ENCODE measurements at places on chromosomes 5 and 9.
A peak's percentile ranks its signal among the peaks of the same experiment; 100 is the strongest.

GRCh38 chr9:14455243-14455642 is 141.3 kb upstream of the NFIB start:
- DNase-seq = no peak

DNA sequence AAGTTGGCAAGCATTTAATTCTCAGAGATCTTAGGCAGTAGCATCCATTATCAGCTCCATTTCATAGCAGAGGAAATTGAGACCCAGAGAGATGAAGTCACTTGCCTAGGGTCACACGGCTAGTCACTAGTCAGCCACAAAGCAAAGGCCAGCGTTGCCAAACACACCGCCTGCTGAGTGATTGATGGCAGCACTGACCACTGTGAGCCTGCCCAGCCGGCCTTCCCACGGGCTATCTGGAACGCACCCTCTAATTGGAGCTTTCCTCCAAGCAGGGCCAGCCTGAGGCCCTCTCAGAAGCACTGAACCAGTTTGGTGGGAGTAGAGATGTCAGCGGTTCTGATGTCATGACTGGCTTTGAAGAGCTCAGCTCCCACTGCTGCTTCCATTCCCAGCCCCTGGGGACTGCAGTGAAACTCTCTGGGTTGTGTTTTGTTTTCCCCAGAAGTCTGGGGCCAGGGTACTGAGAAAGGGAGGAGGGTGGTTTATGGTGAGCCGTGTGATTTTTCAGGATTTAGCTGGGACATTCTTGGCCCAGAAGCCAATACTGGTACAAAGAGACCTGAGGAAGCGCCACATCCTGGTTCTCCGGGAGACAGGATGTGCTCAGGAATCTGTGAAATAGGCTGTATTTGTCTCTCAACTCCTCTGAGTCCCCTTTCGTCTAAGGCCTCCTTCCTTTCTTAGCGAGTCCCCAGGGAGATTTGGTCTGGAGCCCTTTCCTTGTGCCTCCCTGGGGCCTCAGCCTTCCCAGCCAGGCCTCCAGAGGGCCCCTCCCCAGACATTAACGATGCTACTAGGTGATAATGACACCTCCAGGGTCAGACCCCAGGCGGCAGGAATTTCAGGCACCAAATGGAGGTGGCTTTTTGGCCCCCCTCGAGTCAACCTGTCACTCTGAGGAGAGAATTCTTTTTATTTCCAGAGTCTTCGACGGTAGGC is 44.5 kb downstream of the SPRY4 start:
- peak; percentile 75 for DNase-seq

GRCh38 chr9:133499132-133499891 is 20.4 kb upstream of the SLC2A6 start:
- no peak for DNase-seq

DNA sequence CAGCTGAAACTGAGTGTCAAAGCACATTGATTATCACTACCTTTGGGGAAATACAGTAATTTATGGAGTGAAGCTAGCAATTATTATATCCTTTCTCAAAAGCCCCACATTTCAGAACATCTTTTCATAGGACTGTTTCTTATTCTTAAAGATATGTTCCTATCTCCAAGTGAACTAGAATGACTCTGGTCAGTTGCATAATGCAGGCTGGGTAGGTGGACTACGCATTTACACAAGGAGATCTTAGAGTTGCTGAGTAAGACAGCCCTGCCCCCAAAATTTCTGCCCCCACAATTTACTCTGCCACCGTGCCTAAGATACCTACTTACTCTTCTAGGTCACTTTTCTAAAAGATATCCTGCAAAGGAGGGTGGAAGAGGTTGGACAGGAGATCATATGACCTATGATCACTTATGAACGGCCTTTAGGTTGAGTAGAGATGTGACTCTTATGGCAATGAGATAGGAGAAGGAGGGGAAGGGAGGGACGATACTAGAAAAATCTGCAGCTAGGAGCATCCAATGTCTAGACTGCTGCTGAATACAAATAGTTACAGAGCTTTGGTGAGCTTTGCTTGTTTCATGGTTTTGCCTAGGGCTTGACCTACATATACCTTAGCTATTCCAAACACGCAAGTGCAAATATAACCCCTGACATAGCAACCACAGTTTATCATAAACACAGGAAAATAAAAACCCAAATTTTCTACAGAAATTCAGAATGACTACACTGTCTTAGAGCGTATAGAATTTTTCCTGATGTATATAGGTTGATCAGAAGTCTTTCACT is 121.7 kb downstream of the GLIS3 start:
- peak; percentile 84 for DNase-seq

GRCh38 chr9:93035821-93036351 is 22.6 kb upstream of the SUSD3 start:
- no peak for DNase-seq

- no peak for DNase-seq
Measured at GRCh38 chr5:154234551-154234950, 44.0 kb downstream of the GALNT10 start.

GRCh38 chr5:51095486-51095885 is 287.8 kb upstream of the ISL1 start:
- DNase-seq = no peak

Measured in iris pigment epithelial cell (primary cell).